ENCODE measurements at places on chromosomes 6 and 20.

DNA sequence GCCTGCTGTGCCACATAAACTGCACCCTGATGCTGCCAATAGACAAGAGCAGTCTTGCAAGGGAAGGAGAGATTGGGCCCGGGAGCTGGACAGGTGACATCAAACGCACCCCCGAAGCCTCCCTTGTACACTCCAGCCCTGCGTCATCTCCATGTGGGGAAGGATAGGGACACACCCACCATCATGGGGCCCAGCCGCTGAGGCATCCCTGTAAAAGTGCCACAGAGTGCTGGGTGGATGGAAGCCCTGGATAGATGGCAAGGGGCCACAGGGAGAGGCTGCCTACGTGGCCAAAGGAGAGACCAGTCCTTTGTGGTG lies 117.1 kb downstream of the SYNDIG1 start:
- DNase-seq, result no peak

- no peak for DNase-seq
Observed at GRCh38 chr6:71979911-71980310, 93.6 kb downstream of the RIMS1 start.

DNA sequence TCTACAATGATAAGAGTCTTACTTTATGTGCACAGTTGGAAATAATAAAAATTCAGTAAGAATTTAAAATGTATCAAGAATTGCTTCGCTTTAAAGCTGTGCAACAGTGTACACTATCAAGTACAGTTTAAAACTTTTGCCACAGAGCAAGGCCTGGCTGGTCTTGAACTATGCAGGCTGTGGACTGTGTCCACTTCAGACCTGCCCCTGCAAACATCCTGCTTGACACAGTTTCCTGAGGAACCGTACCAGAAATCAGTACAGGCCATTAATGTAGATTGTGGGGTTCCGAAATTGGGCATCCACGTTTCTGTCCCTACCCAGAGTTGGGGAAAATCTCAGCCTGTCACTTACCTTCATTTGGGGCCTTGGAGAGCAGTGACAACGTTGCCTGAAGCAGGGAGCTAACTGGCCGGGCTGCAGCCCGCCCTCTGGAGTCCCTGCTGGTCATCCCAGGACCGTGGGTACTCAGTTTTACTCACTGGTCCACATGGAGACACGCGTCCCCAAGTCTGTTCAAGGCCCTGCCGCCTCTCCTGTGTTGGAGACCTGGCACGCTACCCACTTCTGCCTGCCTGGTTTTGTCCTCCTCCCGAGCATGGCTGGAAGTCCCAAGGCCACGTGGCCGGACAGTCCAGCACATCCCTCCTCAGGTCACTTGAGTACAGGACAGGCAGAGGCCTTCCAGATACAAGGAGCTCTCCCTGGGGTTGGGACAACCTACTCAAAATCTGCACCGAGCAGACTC lies 8.4 kb downstream of the NINL start:
- no peak for DNase-seq

- DNase-seq, result no peak
Observed at GRCh38 chr20:8854571-8854970, 214.3 kb upstream of the PLCB4 start.

DNA sequence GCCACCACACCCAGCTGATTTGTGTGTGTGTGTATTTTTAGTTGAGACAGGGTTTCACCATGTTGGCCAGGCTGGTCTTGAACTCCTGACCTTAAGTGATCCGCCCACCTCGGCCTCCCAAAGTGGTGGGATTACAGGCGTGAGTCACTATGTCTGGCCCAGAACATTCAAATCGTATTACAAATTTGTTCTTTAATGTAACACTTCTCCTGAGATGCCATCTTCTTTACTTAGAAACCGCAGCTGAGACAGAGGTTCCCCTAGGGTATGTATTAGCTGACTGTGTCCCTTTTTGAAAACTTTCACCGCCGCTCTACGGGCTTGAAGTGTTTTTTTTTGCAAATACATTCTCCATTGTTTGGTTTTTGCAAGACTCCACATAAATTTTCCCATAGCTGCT lies 62.6 kb downstream of the TOX2 start:
- no peak for DNase-seq

GRCh38 chr6:163412801-163413344 lies 1.6 kb upstream of the QKI start:
- no peak for DNase-seq

DNA sequence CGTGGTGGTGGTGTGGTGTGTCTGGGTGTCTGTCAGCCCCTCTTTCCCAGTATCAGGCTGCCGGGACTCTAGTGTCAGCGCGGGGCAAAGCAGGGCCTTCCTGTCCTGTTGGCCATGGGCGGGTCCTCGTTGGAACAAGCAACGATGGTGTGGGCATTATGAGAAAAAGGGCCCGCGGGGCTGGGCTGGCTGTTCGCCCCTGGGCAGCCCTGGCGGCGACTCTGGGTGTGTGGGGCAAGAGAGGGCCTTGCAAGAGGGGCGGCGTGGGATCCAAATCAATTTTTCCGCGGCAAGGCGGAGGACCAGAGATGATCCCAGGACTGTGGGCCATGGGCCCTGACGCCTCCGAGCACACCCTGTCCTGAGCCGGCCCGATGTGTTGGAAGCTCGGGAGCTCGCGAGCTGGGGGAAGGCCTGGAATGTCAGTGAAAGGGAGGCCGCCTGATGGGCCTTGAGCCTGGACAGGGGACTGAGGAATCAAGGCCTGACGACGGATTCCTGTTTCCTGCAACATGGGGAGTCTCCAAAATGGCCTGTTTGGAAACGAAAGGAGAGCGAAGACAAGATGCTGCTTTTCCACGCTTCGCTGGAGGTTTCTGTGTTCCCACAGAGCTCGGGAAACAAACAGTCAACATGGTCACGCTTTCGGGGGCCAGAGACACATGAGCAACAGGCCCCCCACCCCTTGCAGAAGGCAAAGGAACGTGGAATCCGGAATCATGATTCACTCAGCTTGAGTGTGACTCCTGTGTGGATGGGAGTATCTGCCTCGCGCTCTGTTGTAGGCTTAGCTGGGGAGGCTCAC lies 364.7 kb upstream of the DEFB115 start:
- no peak for DNase-seq

- no peak for DNase-seq
Observed at GRCh38 chr6:28817808-28818145, 106.0 kb downstream of the TRIM27 start.

GRCh38 chr20:9572670-9573069 lies 58.3 kb downstream of the LAMP5 start:
- DNase-seq, result no peak

- peak; percentile 59 for DNase-seq
Observed at GRCh38 chr6:170271771-170272314, 19.0 kb downstream of the DLL1 start.

GRCh38 chr20:45940053-45940452 lies 5.6 kb downstream of the PCIF1 start:
- DNase-seq, result no peak

DNA sequence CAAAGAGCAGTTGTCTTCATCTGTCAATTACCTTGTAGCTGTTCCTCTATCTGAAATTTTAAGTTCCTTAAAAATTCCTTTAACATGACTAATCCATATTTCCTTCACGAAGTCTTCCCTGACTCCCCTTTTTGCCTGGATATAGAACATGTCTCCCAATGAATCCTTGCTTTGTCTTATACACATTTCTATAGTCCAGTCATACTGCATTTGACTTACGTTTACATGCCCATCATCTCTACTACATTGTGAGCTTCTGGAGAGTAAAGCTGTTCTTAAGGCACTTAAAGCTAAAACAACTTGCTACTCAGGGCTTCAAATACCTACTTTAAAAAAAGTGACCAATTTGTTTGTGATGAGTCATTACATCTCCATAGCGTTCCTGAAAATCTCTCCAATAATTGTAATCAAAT lies 4.9 kb downstream of the REV3L start:
- DNase-seq, result no peak

DNA sequence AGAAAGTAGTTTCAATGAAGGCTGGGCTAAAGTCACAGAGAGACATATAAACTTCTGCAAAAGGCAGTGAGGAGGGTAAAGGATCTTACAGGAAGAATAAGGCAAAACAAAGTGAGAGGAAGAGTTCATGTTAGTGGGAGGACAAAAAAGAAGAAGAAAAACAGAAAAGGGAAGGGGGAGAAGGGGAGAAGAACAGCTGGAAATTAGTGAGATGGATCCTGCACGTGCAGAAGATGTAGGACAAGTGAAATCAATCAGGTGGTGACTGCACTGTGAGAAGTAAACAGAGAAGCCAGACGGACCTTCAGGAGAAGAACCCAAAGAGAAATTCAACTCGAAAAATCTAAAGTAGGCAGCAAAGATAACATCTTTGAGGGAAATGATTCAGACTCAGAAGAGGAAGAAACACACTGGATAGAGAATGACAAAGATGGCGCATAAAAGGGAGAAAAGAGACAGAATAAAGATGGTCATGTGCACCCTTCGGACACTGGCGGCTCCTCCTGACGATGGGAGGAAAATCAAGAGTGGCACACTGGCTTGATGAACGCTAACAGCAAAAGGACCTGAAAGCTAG lies 105.9 kb downstream of the MYB start:
- DNase-seq, result no peak

DNA sequence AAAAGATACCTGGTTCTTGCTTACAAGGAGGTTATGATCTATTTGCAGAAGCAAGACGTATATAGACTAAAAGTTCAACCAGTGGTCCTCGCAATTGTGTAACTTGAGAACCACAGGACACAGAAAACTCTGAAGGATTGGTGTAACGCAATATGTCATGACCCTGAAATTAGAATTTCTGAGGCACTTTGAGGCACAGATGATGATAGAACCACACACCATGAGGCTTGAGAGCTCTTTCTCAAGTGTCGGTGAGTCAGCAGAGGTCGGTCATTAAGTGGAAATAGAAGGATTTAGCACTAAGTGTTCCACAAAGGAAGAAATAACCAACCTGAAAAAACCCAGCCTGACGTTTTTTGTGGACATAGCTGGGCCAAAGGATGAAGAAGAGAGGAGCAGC lies 15.3 kb upstream of the CCN2 start:
- no peak for DNase-seq

Data from stimulated activated CD8-positive, alpha-beta memory T cell treated with anti-CD3 and anti-CD28 coated beads, Interleukin-2, amount 100 ng/mL, for 48 hours (primary cell).